ENCODE measurements at places on chromosomes 3 and 15.

- DNase-seq, result no peak
These were observed 4.7 kb downstream of the BAHD1 start for GRCh38 chr15:40445421-40445922.

GRCh38 chr15:77597804-77598453, 34.8 kb downstream of the LINGO1 start:
- no peak for DNase-seq

GRCh38 chr3:69868841-69869420, 129.7 kb downstream of the MITF start:
- no peak for DNase-seq

DNA sequence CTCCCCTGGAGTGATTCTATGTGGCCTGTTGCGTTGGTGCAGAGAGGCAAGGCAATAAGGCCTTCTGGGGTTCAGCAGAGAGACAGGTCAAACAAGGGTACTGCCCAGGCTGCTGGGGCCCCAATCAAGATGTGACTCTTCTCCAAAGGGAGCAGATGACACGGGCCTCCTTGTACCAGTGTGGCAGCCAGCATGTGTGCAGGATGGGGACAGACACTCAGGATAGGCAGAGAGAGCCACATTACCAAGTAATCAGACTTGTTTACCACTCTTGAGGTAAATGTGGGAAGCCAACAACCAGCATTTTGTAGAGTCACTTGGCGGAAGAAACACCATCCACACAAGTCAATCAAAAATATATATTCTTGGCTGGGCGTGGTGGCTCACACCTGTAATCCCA, 95.3 kb upstream of the DLG1 start:
- no peak for DNase-seq

GRCh38 chr3:176953106-176954060, 243.9 kb downstream of the TBL1XR1 start:
- DNase-seq, result no peak

DNA sequence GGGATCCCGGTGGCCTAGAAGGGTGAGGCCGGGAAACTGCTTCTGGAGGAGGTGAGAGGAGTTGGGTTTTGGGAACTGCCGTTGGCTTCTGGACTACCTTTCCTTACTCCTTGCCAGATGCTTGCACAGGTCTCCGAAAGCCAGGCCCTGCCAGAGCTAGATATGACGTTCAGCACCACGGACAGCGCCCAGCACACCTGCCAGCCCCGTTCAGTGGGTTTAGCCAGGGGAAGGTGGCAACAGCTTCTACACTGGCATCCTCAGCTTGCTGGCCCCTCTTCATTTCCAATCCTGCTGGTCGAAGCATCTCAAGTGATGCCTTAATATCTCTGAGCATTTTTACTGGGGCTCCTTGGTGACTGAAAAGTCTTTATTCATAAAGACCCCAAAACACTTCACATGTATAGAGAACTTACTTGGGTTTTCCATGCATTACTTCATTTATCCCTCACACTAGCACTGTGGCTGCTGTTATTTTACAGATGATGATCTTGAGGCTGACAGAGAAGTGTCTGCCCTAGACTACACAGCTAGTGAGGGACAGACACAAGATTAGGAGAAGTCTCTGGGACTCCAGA, 21.9 kb downstream of the HCN4 start:
- no peak for DNase-seq

- DNase-seq, result no peak
These were observed 1002.4 kb upstream of the SEMA6D start for GRCh38 chr15:46714950-46715349.

DNA sequence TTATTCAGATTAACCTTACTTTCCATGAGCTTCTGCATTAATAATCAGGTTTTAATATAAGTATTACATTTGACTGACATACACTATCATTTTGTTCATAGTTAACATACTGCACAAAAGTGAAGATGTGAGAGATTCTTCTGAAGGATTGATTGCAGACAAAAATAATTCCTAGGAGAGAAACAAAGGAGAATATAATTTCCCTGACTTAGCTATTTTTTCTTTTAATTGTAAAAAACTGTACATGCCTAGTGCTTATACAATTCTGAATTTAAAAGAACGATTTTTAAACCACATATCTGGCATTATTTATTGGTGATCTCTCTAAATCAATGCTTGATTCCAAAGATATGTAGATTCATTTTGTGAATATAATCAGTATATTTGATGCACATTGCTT, 11.0 kb upstream of the DCBLD2 start:
- DNase-seq, result no peak

DNA sequence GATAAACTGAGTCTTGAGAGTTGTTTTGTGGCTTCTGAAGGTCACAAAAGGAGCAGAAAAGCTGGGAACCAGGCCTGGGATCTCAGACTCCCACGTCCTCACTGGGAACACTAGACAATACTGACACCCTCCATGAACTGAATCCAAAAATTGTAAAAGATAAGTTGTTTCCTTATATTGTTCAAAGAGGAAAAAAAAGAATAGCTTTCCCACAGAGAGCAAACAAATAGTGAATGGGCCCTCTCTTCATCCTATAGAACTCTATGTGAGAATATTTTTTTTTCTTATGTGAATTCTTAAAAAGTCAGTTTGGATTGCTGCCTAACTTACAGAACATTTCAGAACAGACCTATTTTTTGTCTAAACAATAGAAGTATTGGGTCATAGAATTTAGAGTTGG, 203.5 kb downstream of the MECOM start:
- no peak for DNase-seq

GRCh38 chr3:14265246-14265962, 86.8 kb downstream of the LSM3 start:
- DNase-seq, result no peak

- no peak for DNase-seq
These were observed 26.1 kb downstream of the HDAC11 start for GRCh38 chr3:13506239-13506638.

DNA sequence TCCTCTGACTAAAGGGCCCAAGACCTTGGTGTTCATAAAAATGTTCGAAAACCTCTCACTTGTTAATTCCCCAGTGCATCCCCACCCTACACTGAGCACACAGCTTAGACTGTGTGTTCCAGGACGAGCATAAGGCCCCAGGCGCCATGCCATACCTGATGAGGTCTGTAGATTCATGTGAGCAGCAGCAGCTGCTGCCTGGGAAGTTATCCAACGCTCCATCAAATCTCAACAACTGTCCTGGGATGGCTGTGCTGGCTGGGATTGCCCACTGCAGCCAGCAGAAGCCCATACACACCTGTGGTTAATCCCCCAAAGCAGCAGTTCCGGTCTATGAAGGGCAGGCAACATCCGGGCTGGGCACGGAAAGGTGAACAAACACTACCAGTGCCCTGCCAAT, 391.2 kb downstream of the IL20RB start:
- DNase-seq, result no peak

DNA sequence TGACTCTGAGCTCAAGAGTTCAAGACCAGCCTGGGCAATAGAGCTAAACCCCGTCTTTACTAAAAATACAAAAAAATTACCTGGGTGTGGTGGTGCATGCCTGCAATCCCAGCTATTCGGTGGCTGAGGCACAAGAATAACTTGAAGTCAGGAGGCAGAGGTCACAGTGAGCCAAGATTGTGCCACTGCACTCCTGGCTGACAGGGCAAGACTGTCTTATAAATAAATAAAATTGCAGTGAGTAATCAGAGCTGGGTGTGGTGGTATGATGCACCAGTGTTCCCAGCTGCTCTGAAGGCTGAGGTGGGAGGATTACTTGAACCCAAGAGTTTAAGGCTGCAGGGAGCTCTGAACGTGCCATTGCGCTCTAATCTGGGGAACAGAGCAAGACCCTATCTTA, 55.9 kb upstream of the GCNT3 start:
- no peak for DNase-seq

- no peak for DNase-seq
These were observed 75.2 kb downstream of the FMN1 start for GRCh38 chr15:33119273-33119672.

DNA sequence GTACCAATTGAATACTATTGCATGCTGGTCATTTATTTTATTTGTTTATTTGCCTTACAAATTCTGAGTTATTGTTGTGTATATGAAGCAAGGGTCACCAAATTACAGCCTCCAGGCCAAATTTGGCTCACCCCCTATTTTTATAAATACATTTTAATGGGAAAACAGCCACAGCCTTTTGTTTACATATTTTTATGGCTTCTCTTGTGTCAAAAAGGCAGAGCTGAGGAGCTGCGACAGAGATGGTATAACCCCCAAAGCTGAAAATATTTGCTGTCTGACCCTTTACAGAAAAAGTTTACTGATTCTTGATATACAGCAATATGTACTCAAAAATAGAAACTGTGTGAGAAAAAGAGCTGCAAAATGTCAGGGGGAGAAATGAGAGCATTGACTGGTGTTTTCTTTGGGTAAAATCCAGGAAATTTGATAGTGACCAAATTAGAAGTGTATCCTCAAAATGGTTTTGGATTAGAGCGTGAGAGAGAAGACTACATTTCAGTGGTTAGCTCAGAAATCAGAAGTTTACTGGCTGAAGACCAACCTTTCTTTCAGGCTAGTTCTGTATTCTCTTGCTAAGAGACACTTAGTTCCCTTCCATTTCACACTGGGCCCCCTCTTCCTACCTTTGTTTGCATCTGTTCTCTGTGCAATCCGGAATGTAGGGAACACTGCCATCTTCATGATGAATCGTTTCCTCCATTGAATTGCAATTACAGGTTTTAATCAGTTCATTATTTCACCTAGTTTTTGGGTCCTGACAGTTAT, 757.8 kb downstream of the AGBL1 start:
- no peak for DNase-seq

- DNase-seq, result no peak
These were observed 25.5 kb upstream of the NUDT16 start for GRCh38 chr3:131356006-131356595.

DNA sequence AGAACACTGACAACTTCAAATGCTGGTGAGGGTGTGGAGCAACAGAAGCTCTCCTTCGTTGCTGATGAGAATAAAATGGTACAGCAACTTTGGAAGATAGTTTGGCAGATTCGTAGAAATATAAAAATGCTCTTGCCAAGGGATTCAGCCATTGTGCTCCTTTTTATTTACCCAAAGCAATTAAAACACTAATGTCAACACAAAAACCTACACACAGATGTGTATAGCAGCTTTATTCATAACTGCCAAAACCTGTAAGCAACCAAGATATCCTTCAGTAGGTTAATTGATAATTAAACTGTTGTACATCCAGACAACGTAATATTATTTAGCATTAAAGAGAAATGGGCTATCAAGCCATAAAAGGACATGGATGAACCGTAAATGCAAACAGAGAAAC, 37.8 kb upstream of the LSAMP start:
- no peak for DNase-seq

GRCh38 chr15:75232252-75232813, 25.8 kb upstream of the GOLGA6C start:
- no peak for DNase-seq

Data from SW 1271 (cell line).